ENCODE measurements at places on chromosomes 3 and 15.

DNA sequence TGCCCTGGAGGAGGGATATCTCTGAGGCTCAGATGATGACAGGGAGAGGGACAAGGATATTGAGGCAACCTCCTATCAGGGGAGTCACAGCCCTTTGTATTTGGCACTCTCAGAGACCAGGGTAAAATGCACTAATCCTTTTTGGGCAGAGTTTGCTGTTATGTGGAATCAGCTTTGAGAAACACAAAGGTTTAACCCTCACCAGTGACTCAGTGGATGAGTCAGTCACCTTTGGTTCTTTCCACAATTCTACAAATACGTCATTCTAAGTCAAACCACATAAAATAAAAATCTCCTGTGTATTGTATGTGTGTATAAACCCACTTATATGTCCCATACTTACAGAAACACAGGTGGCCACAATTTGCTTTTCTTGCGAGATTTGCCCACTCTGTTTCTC, 5.1 kb downstream of the LSAMP start:
- peak; percentile 39 for DNase-seq

- DNase-seq: no peak
Measured at GRCh38 chr15:81781395-81781794, 264.4 kb downstream of the MEX3B start.

- DNase-seq: no peak
Measured at GRCh38 chr3:154758109-154758868, 321.8 kb upstream of the MME start.

- DNase-seq: no peak
Measured at GRCh38 chr15:57236561-57237300, 139.6 kb upstream of the CGNL1 start.

DNA sequence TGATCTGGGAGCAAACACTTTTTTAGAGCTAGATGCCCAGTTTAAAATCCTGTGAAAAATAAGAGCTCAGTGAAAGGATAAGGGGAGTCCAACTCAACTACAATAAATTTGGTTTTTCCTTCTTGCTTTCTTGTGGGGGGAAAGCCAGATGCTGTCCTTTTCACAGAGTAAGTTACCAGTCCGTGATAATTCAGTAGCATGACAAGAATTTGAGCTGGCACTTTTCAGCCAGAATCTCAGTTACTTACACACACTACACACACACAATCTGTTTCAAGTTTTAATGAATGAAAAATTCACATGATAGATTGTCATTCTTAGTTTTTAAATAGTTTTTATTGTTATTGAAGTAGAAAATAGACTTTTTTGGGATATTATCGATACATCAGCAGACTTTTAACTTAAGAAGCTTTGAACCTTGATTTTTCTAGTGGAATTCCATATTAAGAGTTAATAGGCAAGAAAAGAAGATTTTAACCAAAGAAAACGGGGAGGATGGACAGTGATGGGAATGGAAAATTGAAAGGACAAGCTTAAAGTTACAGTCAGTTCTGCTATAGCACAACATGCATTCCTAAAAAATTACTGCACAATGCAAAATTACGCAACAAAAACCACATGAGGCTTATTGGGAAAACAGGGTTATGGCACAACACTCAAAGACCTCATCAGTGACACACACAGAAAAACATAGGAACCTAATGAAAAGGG, 47.0 kb downstream of the PSMD6 start:
- peak; percentile 81 for DNase-seq

GRCh38 chr3:184696697-184697096, 15.2 kb downstream of the MAGEF1 start:
- DNase-seq: no peak

DNA sequence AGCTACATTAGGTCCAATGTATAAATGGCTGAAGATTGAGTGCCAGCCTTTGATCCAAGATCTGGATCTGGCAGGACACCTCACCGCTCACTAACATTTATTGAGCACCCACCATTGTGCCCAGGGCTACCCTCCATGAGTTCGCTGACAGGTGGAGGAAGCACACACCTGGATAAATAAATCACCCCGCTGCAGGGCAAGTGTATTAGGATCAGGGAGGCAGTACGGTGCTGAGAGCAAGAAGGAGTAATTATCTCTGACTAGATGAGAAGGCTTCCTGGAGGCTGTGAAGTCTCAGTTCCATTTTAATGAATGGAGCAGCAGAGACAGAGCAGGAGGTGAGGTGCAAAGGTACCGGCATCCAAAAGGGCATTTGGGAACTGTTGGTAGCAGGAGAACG, 104.1 kb downstream of the LIPC start:
- DNase-seq: no peak

GRCh38 chr3:37315669-37316068, 141.3 kb upstream of the LRRFIP2 start:
- DNase-seq: no peak

DNA sequence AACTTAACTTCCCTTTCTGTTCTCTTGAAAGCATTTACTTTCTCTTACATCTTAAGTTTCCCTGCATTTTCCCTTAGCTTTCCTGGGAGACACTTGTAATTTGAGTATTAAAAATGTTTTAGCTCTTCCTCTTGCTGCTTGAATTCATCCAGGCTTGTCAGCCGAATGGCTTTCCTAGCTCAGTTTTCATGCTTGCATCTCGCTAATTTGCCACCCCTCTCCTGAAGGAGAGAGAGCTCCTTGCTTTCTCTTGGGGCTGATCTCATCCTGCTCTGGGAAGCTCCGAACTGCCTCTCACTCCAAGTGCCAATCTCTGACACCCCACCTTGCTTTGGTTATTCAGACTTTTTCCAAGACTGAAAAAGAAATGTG, 374.6 kb upstream of the TBL1XR1 start:
- DNase-seq: no peak

GRCh38 chr3:143634991-143635390, 213.3 kb downstream of the SLC9A9 start:
- no peak for DNase-seq

- DNase-seq: no peak
Measured at GRCh38 chr3:185215873-185216606, 37.8 kb downstream of the EHHADH start.

DNA sequence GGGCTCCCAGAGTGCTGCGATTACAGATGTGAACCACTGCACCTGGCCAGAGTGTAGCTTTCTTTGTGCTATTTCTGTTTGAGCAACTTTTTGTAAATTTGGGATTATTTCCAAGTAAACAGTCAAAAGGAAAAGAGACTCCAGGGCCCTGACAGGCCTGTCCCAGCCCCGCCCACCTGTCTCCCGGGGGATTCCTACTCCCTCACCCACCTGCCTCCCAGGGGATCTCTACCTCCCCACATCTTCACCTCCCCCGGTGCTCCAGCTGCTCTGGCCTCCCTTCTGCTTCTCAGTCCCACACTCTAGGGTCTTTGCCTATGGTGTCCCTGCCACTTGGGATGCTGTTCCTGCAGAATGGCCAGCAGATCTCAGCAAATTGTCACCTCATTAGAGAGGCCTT, 7.0 kb downstream of the RHCG start:
- DNase-seq: no peak

DNA sequence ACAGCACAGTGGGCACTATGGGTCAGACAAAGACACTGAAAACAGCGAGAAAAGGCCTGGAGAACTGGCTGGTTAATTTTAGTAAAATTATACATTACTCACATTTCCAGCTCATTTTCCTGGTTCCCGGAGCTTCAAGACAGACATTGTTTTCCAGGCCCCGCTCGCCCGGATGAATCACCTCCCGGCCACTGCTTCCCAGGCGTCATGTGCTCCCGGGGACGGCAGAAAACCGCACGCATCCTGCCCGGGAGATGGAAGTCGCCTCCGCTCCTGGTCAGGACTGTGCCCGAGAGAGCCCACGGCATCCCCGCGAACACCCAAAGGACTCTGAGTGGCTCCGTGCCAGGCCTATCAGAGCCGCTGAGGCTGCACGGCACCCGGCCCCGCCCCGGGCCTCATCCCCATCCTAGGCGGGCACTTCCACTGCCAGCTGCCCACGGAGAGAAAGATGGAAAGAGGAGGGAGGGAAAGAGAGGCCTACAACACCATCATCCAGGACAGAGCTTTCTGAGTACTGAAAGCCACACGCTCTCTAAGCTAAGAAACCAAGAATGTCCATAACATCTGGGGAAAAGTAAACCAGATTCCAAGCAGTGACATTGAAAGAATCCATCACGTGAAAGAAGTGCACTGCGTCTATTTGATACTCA, 75.1 kb downstream of the VGLL4 start:
- DNase-seq: peak; percentile 75

DNA sequence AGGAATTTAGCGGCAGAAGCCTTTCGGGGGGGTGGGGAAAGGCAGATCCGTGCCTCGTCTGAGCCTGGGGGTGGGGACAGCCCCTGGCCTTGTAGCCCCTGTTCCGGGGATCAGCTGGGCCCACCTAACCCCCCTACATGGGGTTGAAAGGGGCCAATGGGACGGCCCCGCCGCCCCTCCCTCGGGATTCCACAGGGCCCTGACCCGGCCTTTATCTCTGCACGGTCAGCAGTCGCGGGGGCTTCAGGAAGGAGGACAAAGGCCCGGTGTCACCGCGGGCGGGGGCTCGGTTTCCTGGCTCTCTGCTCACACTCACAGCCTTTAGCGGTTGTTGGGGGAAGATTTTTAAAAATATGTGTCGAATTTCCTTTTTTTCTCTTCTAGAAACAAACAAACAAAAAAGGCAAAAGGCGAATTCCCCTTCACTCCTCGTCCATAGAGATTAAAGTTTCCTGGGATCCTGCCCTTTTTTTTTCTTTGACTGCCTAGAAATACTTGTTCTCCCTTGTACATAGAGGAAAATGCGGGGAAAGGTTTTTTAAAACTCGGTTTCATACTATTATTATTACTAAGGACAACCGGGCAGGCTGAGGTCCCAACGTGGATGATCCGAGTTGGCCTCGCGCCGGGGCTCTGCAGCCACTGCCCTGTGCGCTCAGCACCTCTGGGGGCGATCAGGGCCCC, 7.9 kb downstream of the FOXL2 start:
- DNase-seq: no peak

- no peak for DNase-seq
Measured at GRCh38 chr3:125281381-125281780, 68.8 kb upstream of the SLC12A8 start.

- DNase-seq: no peak
Measured at GRCh38 chr3:170599091-170599490, 13.2 kb upstream of the SLC7A14 start.

DNA sequence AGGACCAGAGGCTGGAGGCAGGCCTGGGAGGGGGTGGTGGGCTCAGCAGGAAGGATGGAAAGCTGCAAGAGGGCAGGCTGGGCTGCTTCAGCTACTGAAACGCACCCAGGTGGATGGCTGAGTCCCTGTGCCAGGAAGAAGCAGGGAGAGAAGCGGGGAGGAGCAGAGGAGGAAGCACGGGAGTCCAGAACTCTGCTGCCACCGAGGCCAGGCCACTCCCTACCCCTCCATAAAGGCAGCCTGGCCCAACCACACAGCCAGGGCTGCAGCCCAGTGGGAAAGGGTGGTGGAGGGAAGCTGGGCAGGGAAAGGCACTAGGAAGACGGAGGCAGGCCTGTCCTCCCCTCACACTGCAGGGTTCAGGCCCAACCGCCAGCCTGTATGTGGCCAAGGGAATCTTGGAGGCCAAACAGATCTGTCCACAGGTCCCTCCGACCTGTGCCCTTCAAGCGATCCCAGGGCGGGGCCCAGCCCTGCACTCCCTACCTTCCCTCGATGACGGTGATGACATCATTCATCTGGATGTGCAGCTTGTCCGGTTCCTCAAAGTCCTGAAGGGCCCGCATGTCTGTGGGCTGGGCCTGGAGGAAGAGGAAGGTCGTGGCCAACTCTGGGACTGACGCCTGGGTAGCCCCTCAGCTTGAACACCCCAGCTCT, 30.5 kb downstream of the TNK2 start:
- DNase-seq: no peak

DNA sequence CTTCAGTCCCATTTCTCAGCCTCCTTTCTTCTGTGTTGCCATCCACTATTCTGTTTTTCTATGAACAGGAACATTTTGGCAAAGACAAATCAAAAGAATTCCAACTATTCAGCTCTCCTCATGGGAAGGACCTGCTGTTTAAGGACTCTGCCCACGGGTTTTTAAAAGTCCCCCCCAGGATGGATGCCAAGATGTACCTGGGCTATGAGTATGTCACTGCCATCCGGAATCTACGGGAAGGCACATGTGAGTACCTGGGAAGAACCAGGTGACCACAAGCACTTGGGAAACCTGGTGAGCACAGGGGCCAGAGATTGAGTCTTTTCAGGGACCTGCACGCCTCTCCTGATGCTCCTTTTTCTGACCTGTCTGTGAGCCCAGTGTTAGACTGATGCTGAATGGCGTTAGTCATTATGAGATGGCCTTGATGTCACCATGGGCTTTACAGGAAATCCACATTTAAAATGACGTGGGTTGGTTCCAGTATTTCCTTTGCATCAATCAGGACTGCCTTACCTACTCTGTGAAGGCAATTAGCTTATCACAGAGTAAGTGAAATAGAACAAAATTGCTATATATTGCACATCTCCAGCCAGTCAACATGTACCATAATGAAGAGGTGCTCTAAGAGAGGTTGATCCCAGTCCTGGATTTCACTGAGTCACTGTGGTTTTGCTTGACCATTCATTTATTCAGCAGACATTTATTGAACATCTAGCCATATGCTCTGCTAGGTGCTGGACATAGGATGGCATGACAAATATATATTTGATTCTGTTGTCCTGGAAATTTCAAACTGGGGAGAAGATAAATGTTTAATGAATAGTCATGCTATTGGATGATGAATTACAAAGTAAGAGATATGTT, 11.7 kb downstream of the TF start:
- no peak for DNase-seq

DNA sequence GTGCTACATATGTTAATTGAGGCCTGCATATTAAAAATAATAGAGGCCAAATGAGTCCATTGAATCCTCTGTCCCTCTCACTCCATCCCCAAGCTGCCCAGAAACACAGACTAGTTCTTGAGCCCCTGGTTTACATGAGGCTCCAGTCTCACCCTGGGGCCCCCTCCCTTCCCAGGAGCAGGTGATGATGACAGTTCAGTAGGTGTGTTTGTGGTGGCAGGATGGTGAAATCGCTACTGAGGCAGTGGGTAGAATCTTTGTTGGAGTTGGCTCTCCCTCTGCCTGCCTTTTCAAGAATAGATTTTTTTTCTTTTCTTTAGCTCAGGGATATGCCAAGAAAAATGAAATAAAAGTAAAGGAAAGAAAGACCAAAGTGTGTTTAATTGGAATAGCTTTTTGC, 288.7 kb downstream of the EPHB1 start:
- no peak for DNase-seq

DNA sequence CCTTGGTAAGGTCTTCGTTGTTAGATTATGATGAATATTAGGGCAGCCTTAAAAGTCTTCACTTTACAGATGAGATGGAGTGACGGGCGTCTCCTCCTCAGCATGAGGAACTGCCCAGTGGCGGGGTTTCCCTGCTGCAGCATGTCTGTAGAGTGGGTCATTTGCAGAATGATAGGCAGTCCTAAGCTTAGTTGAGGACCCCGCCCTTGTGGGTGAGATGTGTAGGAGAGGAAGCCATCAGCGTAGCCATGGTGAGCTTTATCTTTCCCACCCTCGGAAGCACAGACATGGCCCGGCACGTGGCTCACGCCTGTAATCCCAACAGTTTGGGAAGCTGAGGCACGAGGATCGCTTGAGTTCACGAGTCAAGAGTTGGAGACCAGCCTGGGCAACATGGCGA, 877 bp downstream of the NIT2 start:
- DNase-seq: no peak

Measured in AG04450 (cell line).